ENCODE measurements at places on chromosomes 1 and 21.
A peak's percentile ranks its signal among the peaks of the same experiment; 100 is the strongest.

DNA sequence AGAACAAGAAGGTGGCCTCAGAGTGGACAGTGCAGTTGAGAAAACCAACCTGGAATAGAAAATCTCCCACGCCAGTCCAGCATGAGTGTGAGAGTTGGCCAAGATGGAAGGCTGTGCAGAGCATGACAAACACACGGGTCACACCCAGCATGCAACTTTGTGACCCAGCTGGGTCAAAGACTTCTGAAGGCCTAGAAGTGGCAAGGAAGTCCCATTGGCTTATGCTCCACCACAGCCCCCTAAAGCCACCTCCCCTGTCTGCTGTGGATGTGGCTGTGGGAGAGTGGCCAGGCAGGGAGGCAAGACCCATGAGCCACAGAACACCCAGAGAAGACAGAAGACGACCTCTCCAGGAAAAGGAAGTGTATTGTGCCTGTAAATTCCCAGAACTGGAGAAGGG lies 13.6 kb downstream of the BATF3 start:
- DNase-seq: no peak

- no peak for DNase-seq
These were observed 81.0 kb downstream of the PLPPR5 start for GRCh38 chr1:98923667-98924066.

DNA sequence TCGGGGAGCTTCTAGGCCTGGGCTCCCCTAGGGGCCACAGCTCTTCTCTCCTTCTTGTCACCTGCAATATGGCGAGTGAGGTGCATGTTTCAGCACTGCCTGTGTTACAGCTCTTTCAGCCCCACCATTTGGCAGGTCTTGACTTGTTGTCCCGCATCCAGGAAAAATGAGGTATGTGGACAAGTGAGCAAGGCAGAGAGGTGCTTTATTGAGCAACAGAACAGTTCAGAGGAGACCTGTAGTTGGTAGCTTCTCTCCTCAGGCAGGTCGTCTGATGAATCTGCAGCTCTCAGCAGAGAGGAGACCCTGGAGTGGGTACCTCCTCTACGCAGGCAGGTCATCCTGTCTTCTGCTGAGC lies 208.2 kb upstream of the USP25 start:
- no peak for DNase-seq

GRCh38 chr1:92832537-92833114 lies 786 bp downstream of the RPL5 start:
- no peak for DNase-seq

DNA sequence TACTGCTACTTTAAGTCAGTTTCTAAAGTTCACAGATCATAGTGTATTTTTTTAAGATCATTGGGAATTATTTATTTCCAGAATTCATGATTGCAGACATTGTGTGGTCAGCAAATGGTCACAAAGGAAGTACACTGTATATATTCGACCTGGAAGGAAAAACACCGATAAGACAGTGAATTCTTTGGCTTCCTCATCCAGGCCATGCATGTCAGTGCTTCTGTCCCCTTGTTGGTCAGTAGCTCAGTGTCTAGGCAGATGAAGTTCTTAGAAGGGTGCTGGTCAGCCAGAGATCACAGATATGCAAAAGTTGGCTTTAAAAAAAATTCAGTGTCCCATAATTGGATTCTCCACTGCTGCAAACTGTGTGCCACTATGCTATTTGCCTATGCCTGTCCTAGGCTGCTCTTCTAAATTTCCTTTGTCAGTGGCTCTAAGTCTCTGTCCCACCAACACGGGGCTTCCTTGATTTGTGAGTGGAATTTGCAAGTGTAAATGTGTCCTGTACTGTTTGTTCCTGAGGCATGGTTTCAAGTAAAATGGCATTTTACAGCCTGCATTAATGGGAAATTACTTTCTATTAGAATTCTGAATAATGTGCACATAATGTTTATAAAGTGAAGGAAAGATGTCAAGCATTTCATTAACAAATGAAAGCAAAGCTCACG lies 12.0 kb upstream of the VAMP4 start:
- DNase-seq: no peak

GRCh38 chr1:90534116-90534515 lies 183.0 kb downstream of the BARHL2 start:
- no peak for DNase-seq

DNA sequence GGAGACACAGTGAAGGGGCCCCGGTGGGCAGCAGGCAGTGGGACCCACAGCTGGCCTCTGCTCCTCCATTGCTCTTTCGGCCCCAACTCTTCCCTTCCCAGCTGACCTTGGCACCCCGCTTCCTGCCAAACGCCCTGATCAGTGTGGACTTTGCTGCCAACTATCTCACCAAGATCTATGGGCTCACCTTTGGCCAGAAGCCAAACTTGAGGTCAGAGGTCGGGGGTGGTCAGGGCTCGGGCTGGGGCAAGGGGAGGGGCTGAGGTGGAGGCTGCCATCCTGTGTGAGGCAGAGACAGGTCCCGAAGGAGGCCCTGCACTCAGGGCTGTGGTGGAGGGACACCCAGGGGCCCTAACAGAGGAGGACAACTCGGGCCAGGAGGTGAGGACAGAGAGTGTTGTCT lies 13.7 kb downstream of the PODN start:
- DNase-seq: no peak

GRCh38 chr1:54361342-54361741 lies 44.9 kb downstream of the SSBP3 start:
- no peak for DNase-seq

- no peak for DNase-seq
These were observed 686 bp upstream of the ZNF281 start for GRCh38 chr1:200410566-200410878.

GRCh38 chr21:38475519-38475918 lies 22.8 kb downstream of the ERG start:
- DNase-seq: no peak

- peak; percentile 29 for DNase-seq
These were observed 12.4 kb downstream of the SKI start for GRCh38 chr1:2240270-2241156.

- no peak for DNase-seq
These were observed 9.8 kb downstream of the CACYBP start for GRCh38 chr1:175009532-175009931.

- no peak for DNase-seq
These were observed 176.9 kb upstream of the PRMT6 start for GRCh38 chr1:106879538-106879937.

- no peak for DNase-seq
These were observed 27.2 kb downstream of the SYT6 start for GRCh38 chr1:114126261-114127095.

DNA sequence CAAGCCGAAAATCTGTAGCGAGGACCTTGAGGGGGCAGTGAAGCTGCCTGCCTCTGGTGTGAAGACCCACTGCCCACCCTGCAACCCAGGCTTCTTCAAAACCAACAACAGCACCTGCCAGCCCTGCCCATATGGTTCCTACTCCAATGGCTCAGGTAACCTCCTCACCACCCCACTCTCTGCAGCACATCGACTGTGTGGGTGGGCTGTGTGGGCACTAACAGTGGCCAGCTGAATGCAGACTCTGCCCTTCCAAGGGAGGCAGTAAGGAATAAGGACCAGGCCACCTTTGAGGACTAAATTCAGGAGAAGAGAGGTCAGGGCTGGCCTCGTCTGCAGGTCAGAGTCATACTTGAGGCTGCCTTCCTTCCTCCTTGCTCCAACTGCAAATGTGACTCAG lies 25.5 kb upstream of the SARS1 start:
- no peak for DNase-seq

- no peak for DNase-seq
These were observed 124.1 kb downstream of the DISP1 start for GRCh38 chr1:222938986-222939385.

GRCh38 chr21:37098751-37099150 lies 25.7 kb downstream of the TTC3 start:
- no peak for DNase-seq

DNA sequence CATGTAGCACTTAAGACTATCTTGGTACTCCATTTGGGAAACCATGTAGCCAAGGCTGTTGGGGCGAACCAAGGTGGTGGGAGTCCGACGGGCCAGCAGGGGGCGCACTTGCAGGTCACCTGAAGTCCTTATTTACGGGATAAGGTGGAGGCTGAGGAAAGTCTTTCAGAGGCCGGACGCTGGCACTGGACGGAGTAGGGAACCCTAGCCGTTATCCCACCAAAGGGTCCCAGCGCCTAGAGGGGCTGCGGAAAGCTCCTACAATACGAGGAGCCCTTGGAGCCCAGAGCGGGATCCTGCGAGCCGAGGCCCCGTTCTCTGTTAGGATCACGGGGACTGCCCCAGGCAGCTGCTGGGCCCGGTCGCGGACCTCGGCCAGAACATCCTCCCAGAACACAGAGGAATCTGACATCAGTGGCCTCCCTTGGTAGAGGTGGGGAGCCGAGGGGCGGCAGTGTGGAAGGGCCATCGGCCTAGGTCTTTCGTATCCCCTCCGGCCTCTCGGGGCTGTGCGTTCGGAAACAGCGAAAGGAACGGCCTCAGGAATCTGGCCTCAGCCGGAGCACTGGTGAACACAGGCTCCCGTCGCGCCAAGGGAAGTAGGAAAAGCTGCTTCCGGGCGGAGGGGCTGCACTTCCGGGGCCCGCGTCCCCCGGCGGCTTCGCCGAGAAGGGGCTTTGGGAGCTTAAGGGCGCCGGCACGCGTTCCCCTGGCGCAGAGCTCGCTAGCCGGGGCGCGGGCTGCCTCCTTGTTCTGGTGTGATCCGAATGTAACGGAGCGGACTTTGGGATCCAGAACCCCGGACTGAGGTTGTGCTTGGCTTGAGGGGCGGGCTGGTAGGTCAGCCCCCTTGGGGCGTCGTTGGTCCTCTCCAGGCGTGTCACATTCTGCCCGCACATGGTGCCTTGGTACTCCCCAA lies 29.9 kb upstream of the RPTN start:
- DNase-seq: no peak

GRCh38 chr1:206696812-206697585 lies 12.3 kb downstream of the MAPKAPK2 start:
- DNase-seq: no peak

DNA sequence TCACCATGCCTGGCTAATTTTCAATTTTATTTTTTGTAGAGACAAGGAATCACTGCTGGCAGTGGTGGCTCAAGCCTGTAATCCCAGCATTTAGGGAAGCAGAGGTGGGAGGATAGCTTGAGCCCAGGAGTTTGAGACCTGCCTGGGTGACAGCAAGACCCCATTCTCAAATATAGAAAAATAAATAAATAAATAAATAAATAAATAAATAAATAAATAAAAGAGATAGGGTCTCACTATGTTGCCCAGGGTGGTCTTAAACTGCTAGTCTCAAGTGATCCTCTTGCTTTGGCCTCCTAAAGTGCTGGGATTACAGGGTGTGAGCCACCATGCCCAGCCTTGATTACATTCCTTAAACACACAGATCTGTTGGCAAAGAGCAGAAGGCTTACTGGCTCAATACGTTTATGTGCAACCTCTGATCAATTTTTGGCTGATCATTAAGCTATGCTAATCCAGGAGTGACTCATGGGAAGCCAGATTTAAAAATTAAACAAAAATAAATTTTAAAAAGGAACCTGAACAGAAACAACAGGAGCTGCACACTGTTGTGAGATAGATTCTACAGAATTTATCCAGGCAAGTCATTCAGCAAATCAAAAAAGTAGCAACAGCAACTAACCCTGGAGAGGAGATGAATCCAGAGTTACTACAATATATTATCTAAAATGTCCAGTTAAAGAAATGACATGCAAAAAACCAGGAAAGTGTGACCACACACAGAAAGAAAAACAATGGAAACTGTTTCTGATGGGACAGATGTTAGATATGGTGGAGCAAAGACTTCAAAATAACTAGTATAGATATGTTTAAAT lies 79.4 kb downstream of the RPE65 start:
- DNase-seq: no peak

- no peak for DNase-seq
These were observed 31.8 kb downstream of the C1orf87 start for GRCh38 chr1:60041783-60042182.

DNA sequence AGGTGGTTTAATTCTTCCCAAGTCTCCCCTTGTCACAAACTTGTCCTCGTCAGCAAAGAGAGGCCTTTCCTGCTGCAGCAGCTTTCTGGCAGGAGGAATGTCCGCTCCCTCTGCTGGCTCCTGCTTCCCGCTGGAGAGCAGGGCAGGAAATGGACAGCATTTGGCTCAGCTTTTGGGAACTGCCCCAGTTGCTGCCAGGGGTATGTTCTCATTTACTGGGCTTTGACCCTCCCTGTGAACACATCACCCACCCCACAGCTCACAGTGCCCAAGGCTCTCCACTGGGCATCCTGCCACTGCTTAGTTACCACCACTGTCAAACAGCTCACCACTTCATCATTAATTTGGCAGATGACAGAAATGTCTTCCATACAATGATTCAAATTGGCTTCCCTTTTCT lies 75.4 kb downstream of the MRPL37 start:
- DNase-seq: no peak

DNA sequence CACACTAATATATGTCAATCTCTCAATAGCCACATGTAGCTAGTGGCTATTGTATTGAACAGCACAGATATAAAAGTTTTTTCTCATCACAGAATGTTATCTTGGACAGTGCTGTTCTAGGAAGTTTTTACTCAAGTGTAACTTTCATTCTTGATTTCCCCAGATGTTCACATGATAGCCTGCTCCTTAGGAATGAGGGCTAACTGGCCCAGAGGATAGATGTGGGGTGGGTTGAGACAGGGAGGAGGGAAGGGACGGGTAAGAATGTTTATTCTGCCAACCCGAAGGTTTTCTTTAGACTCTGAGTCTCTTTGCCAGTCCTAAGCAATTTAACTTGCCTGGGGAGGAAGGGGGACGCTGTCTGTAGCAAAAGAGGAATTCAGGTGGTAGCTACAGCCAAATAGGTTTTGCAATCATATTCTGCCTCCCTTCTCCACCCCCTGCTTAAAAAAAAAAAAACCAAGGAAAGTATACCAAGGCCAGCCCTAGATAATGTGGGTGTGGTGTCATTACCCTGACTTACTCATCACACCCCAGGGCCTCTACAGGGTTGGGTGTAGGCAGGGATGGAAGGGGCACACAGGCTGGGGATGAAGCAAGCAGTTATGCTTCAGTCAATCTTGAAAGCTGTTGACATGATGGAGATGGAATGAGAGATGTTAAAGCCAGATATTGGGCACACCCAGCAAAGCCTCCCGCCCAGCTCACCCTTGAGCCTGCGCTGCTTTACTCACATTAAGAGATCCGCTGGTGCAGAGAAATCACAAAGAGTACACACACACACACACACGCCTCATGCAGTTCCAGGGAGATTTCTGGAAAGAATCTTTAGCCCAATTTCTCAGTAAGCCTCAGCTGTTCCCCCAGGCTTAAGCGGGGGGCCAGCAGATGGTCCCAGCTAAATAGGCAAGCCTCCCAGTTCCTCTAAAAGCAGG lies 59.9 kb downstream of the PLXNA2 start:
- DNase-seq: peak; percentile 12

DNA sequence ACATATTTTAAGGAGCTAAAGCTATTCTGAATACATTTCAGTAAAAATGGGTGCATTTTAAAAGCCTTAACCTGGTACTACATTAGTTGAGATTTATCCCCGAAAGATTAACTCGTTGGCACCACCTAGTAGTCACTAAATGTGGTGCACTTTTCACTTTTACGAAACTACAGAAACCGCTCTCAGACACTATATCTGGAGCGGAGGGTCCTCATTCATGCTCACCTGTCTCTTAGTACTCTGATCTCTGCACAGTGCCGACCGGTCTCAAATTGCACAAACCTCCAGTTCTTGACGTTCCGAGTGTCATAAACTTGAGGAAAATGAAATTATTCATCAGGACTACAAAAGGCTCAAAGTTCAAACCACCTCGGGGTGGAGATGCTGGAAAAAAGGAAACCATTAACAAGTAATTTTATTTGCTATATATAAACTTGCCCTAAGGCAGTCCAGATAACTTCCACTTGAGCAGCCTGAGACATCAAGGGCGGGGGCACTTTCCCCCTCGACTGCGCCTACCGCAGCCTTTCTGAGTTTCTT lies 722 bp downstream of the LZIC start:
- peak; percentile 25 for DNase-seq

Data from SK-N-DZ (cell line).